ENCODE measurements at places on chromosomes 13 and 19.

GRCh38 chr19:39937787-39938186 lies 3.4 kb upstream of the FCGBP start:
- DNase-seq: no peak

GRCh38 chr19:15449620-15450527 lies at the start of gene WIZ:
Gene WIZ, minus strand, starts transcription at chr19:15449956. Its CDS starts 1,649 bp downstream, at chr19:15448307.
- DNase-seq: peak; percentile 85

DNA sequence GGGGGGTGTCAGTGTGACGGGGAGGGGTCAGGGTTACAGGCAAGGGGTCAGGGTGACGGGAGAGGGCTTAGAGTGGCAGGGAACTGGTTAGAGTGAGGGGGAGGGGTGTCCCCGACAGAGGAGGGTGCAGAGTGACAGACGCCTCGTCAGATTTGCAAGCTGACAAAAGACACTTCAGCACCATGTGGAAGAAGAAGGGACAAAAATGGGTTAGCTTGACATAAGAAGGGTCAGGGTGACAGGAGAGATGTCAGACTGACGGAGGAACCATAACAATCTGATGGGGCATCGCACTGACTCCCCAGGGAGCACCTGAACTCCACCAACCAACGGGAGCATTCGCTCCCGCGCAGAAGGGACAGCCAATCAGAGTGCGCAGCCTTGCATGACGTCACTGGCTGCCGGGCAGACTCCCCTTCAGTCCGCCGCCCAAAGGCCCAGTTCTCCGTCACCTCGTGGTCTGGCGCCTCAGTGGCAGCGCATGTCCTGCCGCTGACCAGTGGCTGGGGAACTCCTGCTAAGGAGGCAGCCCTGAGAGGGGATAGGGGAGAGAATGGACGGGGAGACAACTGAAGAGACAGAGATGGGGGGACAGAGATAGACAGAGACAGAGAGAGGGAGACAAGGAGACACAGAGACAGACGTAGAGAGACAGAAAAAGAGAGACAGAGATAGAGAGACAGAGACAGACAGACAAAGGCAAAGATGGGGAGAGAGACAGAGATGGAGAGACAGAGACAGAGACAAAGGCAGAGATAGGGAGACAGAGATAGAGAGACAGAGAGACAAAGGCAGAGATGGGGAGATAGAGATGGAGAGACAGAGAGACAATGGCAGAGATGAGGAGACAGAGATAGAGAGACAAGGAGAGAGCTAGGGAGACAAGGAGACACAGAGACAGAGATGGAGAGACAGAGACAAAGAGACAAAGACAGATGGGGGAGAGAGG lies 30.2 kb downstream of the C19orf81 start:
- DNase-seq: peak; percentile 64

DNA sequence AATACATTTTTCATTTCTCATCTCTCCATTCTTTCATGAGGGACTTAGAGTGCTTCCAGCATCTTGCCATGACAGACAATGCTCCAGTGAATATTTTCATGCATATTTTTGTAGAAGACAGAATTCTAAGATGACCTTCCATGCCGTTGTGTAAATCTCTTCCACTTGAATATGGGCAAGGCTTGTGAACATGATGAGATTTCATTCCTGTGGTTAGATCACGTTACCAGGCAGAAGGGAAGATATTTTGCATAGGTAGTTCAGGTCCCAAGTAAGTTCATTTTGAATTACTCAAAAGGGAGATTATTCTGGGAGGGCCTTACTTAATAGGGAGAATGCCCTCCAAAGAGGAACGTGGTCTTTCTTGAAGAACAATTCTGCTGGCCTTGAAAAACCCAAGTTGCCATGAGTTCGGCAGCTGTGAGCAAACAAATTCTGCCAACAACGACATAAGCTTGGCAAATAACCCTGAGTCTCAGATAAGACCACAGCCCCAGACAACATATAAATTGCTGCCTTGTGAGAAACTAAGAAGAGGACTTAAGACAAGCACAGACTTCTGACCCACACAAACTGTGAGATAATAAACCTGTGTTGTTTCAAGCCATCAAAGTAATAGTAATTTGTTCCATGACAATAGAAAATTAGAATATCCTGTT lies 400.5 kb upstream of the GPC6 start:
- no peak for DNase-seq

DNA sequence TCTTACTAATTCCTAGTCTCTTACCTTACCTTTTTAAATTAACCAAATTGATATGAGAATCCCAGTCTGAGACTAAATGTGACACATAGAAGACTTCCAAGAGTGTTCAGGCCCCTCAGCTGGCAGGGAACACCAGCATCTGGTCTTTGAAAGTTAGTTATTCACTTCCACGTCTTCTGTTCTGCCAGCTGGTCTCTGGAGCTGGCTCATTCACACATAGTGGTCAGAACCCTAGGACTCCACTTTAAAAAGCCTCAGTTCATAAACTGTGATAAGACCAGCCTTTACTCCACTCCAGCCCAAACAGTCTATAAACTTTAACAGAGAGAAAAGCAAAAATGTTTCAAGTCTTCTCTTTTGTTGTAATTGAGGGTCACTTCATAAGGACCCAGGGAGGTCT lies 263.0 kb downstream of the DCT start:
- no peak for DNase-seq

DNA sequence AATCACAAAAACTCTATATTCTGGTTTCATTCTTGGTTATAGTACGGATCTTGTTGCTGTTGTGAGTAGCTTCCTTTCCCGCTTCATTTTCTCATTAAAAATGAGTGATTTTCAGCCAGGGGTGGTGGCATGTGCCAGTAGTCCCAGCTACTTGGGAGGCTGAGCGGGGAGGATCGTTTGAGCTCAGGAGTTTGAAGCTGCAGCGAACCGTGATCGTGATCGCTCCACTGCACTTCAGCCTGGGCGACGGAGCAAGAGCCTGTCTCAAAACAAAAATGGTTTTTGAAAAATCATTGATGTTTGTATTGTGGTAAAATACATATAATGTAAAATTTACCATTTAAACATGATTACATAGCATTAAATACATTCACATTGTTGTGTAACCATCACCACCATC lies 71.6 kb upstream of the TM9SF2 start:
- no peak for DNase-seq

DNA sequence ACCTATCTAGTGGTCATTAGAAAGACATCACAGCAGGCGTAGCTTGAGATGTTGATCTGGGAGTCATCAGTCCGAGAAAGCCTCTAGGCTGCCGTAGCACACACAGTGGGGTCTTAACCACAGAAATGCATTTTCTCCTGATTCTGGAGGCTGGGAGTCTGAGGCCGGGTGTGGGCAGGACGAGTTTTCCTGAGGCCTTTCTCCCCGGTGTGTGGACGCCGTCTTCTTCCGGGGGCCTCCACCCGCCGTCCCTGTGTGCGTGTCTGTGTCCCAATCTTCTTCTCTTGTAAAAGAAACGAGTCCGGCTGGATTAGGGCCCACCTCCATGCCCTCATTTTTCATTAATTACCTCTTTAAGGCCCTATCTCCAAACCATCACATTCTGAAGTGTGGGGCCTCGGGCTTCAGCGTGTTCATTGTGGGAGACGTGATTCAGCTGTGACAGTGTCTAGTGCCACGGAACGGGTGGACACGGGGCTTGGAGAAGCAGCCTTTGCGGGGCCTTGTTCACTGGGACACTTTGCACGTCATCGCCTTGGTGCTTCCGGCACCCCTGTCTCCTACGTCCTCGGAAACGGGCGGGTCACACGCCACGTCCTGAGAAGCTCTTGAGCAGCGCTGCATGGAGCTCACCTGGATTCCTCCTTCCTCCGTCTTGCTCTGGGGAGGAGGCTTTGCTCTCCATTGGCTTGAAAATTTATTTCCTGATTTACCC lies 208.9 kb upstream of the SOX1 start:
- no peak for DNase-seq

DNA sequence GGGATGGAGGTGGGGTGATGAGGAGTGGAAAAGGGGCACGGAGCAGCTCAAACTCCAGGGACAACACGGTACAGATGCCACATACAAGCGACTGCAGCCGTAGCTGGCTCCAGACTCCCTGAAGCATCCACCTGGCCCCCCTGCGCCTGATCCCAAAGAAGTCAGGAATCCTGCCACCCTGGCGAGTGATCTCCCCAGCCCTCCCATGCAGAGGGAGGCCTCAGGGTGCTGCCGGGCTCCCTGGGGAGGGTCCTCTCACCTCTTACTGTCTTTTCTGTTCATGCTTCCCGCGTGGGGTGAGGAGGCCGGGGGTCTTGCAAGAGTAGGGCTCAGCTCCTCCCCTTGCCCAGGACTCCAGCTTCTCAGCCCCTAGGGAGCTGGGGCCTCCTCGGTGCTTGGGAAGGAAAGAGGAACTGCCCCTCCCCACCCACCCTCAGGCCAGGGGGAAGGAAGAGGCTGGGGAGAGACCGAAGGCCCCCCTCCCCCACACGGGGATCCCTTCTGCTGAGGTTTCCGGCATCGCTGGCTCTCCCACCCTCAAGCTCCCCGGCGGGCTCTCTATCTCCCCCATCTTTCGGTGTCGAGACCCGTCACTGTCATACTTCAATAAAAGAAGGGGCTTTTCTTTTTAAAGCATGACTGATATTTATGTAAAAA lies at the start of gene RASGRP4:
RASGRP4 (minus strand) TSS at position 410 of the 657 bp plus-strand sequence; CDS start at position 282, 128 bp downstream.
- DNase-seq: no peak

GRCh38 chr19:38840583-38840968 lies 9.0 kb upstream of the ECH1 start:
- DNase-seq: no peak

GRCh38 chr19:30471441-30471840 lies 99.3 kb downstream of the ZNF536 start:
- no peak for DNase-seq

DNA sequence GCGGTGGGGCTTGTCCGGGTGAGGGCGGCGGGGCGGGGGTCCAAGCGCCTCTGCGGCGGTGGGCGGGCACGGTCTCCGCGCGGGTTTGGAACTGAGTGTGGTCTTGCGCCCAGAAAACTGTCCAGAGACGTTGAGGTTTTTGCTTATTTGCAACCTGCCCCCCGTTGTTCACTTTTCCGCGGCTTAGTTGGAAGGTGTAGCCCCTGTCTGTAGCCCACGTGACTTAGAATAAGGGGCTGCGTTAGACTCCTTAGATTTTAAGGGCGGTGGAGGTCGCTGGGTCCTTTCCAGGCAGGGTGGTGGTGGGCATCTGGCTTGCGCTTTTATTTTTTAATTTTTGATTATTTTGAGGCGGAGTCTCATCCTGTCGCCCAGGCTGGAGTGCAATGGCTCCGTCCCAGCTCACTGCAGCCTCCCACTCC lies 748 bp downstream of the RPS15 start:
- no peak for DNase-seq

GRCh38 chr13:68850160-68850559 lies 1257.5 kb upstream of the ATXN8OS start:
- DNase-seq: no peak

DNA sequence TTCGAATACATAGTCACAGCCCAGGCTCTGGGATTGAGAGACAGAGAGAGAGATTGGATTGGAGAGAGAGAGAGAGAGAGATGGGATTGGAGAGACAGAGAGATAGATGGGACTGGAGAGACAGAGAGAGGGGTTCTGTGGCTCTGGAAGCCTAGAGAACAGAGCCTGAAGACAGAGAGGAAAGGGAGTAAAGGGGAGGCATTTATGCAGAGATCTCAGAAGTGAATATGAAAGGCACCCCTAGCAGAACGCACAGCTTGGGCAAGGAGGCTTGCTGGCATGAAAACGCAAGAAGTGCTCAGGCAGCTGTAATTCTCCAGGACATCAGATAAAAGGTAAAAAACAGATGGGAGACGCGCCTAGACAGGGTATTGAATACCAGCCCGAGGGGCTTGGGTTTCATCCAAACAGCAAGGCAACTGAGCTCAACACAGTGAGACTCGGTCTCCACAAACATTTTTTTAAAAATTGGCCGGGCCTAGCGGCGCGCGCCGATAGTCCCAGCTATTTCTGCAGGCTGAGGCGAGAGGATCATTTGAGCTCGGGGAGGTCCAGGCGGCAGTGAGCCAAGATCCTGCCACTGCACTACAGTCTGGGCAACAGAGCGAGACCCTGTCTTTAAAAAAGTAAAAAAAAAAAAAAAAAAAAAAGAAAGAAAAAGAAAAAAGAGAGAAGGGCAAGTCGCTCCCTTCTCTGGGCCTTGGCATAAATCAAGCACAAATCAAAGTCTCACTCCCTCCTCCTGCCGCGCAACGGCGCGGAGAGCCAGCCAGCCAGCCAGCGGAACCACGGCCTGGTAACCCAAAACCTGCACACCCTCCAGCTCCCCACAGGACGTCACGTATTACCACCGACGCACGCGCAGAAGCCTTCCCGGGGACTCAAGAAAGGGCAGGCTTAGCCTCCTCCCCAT lies 774 bp upstream of the PPP2R1A start:
- no peak for DNase-seq

DNA sequence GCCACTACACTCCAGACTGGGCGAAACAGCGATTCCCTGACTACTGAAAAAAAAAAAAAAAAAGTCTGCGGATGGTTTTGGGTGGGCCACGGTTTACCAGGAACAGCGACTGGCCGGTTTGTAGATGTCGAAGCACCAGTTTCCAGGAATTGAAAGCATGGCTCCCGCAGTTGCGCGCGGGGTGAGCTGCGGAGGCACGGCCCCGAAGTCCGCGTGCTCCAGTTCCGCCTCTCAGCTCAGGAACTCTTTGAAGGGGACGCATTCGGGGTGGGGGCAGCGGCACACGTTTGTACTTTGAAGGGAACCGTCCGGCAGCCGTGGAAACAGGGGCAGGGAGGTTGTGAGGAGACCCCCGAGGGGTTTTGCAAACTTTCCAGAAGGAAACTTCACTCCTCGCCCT lies 27.1 kb upstream of the PABPC3 start:
- DNase-seq: no peak

DNA sequence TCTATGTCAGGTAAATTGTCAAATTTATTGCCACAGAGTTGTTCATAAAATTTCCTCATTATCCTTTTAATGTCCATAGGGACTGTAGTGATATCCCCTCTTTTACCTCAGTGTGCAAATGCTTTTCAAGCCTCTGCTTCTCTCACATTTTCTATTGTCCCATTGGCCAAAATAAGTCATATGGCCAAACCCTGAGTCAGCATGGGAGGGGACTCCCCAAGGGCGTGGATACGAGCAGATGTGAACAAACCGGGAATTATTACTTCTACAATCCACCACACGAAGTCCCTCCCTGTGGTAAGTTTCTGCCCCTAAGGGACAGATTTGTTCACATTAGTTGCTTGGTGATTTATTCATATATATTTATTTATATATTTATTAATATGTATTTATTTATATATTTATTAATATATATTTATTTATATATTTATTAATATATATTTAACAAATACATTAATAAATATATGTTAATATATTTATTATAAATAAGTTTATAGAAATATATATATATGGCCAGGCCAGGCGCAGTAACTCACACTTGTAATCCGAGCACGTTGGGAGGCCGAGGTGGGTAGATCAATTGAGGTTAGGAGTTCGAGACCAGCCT lies 20.1 kb upstream of the CAMSAP3 start:
- no peak for DNase-seq

GRCh38 chr13:66314911-66315310 lies 915.2 kb downstream of the PCDH9 start:
- DNase-seq: no peak

DNA sequence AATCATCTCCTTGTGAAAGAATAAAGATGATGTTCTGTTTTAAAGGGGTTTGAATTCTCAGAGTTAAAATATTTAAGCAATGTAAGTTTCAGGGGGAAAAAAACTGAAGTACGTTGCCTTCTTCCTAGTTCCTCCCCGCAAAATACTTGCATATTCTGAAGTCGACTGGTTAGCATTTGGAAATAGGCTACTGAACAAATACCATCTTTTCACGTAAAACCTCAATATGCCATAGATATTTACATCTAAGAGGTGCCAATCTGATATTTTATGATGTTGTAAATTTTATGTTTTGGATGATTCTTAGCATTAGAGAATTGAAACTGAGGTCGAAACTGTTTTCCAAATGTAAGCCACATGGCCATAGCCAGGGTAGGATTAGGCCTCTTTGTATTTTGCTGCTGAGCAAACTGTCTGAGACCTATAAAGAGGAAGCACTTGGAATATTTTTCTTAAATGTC lies 138.3 kb downstream of the FLT1 start:
- no peak for DNase-seq

All from activated gamma-delta T cell treated with Interleukin-2 at 50 U/mL for 16 hours (primary cell).